Mucosa of descending colon (tissue), 3 donors: ENCODE measurements at places on chromosomes 2 and 18. TPM values are rescaled to one million over a fixed set of nuclear protein-coding genes. Genes with fewer than 3 reads are reported as not detected.

DNA sequence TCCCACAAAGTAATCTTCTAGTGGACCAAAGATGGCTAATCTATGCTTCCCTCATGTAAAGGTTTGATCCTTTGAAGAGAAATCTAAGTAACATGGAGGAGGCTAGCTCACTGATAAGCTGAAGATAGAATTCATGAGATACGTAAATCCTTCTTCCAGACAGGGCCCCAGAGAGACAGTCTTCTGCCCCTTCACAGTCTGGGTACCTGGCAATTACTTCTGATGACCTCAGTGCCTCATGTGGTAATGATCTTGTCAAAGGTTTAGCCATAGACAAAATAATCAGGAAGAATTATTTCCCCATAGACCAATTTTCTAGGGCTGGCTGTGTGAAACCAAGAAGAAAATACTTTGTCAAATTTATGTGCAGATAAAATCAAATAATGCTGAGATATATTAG is 495.8 kb downstream of the METTL4 start:
- no peak for DNase-seq

DNA sequence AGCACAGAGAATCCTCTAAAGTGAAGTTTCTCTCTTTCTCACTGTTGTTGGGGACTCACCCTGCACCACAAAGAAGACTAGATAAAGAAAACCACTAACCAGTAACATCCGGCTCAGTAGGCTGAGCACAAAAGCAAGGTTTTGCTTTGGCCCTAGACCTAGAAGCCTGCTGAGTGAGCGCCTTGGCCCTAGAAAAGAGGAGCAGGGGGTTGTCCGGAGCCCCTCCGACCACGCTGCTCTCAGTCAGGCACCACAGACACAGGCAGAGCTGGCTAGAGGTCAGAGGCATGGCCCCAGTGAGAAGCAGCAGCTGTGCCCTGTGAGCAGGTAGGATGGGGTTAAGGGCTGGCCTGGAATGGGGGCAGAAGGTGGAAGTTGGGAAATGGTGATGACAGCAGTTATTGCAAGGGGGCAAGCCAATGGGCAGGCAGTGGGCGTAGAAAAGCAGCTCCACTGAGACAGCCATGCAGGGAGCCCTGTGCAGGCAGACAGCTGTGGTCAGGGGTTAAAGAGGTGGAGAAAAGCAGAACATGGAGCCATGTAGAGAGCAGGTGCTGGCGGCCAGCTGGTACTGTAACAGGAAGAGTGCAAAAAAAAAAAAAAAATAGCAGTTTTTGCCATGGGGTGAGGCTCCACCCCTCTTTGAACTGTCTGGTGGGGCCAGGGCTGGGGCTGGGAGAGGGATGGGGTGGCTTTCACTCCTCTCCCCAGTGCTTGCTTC is 36.9 kb upstream of the SLC14A1 start:
- DNase-seq, result peak; percentile 35

DNA sequence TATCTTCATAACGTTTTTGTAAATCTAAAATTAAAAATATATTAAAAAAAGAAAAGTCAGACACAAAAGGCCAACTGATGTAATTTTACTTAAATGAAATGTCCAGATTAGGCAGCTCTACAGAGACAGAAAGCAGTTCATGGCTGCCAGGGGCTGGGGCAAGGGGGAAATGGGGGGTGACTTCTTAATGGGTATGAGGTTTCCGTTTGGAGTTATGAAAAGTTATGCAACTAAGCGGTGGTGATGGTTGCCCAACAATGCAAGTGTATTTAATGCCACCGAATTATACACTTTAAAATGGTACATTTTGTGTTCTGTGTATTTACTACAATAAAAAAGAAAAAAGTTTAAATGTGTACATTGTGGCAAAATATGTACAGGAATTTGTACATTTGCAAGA is 70.2 kb upstream of the TEX51 start:
- DNase-seq, result no peak

- DNase-seq, result no peak
These were observed 72.1 kb downstream of the CABLES1 start for GRCh38 chr18:23207191-23207955.

DNA sequence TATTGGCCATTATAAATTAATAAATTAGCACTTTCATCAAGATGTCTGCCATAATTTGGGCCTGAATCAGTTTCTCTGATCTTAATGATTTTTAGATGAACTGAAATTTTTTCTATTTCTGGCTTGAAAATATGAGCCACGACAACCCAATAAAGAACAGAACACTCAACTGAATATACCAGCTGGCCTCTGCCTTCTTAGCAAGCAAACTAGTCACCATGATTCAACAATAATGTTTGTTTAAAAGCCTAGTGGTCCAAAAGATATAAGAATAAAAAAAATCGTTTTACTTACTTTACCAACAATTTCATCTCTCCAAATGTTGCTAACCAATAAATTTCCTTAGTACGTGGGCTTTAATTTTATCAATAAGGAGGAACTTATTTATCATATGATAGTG is 66.7 kb upstream of the TTN start:
- DNase-seq, result no peak

Gene MAP3K19
- not detected for total RNA-seq

Gene LAMA1
- total RNA-seq, result 20.8 TPM

Gene SLC14A1
- 1.1 TPM for total RNA-seq

DNA sequence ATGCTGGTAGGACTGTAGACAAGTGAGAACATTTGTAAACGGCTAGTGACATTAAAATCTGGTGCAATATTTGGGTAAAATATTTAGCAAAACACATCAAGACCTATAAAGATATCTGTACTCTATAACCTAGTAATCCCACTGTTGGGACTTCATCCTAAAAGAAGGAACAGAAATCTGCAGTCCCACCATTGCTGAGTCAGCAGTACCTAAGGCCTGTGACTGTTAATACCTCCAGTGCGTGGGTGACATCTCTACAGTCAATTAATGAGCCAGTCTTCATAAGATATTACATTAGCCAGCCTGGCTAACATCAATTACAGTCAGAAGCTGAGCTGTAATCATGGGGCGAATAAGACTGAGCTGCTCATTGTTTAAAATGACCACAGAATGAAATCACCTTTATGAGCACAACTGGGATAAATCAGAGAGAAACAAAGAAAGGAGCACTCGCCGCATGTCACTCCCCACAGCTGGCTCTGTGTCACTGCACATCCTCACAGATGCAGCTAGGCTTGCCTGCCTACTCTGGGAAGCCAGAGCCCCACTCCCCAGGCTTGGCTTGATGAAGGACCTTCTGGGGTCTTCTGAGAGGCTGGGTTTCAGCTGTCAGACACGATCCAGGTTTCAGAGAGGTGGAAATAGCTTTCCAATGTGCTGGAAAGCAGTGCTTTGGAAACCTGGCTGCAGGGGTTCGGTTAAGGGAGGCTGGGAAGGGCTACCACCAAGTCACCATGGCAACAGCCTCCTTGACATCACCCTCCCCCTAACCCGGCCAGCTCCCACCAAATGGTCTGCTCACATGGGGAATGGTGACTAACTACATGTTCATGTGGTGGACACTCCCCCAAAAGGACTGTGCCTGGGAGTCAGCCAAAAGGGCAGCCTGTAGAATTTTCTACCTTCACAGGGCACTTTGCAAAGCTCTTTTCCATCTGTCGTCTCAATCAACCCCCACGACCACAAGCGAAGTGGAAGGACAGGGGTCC is 145.0 kb downstream of the ZBTB7C start:
- DNase-seq, result no peak

Gene ACVR1C
- 8.0 TPM for total RNA-seq

Gene BAZ2B
- total RNA-seq, result 72.5 TPM

DNA sequence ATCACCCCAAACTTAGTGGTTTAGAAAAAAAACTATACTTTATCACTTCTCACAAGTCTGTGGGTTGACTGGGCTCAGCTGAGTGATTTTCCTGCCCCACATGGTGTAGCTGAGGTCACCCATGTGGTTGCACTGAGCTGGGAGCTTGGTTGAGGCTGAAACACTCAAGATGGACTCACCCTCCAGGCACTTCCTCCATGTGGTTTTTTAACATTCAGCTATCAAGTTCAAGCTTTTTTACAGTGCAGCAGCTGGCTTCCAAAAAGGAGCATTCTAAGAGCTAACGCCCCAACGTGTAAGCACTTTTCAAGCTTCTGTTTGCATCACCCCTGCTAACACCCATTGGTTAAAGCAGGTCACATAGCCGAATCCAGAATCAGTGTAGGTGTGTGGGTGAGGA is 105.9 kb upstream of the CREB1 start:
- DNase-seq, result no peak

Gene CNGA3
- 3.4 TPM for total RNA-seq

- DNase-seq, result no peak
These were observed 494.9 kb downstream of the NYAP2 start for GRCh38 chr2:225894236-225894980.

Gene EIPR1
- total RNA-seq, result 25.0 TPM

Gene EPB41L3
- total RNA-seq, result 98.9 TPM

Gene AFG3L2
- total RNA-seq, result 104 TPM
